ENCODE measurements at places on chromosomes 4 and X.

GRCh38 chr4:137601934-137602333 lies 69.6 kb upstream of the PCDH18 start:
- DNase-seq = no peak

DNA sequence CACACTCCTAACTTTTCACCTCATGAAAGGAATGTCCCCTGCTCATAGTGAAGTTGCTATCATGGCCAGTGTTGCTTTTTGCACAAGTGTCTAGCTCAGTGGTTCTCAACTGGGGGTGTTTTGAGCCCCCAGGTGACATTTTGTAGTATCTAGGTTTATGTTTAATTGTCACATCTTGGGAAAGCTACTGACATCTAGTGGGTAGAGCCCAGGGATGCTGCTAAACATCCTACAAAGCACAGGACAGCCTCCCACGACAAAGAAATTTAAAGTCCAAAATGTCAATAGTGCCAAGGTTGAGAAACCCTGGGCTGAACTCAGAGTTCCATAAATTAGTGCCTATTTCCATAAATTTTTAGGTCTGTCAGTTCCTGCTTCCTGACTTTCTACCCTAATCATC lies 70.7 kb upstream of the HCCS start:
- DNase-seq = no peak

DNA sequence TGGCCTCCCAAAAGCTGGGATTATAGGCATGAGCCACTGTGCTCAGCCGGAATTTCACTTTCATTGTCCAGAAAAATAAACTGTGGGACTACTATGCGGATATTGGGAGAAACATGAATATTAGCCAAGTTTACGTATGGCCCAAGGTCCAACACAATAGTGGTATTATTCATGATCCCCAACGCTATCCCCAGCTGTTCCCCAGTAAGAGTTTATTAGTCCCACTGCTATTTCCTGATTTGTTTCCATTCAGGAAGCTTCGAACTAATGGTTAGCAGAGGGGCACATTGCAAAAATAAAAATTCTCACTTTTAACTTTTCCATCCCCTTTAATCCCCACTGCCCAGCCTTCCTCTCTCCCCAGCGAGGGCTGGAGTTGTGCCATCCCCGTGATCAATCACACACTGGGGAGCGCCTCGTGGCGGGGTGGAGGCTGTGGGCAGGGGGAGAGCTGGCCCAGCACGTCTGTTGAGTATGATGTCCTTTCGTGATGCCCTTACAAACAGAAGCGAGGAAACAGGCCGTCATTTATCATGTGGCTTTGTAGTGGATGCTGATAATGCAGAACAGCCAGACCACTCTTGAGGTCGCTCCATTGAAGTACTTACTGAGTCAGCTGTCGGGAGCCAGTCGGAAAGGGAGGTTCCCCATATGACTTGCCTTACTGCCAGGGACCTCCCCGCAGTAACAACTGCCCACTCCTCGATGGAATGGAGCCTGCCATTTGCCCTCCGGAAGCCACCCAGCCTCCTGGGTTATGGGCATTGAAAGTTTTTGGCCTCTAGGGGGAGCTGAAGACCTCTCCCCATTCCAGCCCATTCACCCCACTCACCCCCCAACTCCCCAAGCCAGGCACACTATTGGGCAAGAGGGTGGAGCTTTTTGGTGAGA lies 117.0 kb downstream of the KDR start:
- no peak for DNase-seq

DNA sequence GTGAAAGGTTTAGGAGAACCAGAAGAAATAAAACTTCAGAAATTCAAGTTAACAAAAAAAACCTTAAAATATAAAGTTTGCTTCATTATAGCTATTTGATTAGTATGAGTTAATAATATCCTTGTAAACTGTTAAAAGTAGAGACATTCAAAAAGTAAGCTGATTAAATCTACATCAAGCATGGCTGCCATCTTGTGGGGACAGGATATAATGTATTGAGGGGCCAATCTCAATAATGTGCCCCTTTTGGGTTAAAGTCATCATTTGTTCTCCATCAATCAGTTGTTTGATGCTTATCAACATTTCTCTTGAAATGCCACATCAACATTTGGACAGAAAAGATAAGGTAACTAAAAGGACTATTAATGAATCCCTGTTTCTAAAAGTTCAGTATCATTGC lies 4.6 kb upstream of the GRID2 start:
- DNase-seq = no peak

DNA sequence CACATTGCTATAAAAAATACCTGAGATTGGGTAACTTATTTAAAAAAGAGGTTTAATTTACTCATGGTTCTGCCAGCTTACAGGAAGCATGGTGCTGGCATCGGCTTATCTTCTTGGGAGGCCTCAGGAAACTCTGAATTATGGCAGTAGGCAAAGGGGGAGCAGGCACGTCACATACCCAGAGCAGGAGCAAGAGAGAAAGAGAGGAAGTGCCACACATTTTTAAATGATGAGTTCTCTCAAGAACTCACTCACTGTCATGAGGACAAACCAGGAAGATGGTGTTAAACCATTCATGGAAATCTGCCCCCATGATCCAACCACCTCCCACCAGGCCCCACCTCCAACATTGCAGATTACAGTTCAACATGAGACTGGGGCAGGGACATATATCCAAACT lies 10.0 kb upstream of the AFF1 start:
- DNase-seq = no peak

DNA sequence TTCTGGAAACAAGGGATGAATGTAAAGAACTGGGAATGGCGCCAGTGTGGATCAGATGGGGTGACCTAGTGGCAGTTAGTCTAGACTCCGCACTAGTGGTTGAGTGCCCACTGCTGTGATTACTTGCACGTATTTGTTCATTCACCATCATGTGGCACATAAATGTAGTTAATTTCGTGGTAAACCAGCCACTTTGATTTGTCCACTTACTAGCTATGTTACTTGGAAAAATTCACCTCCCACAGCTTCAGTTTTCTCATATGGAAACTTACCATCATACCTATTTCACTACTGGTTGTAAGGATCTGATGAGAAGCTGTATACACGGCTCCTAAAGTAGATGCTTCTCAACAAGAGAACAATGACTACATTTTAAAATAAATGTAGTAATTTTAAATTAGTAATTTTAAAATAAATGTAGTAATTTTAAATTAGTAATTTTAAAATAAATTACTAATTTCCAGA lies 394 bp upstream of the DYNLT3 start:
- DNase-seq = no peak

- no peak for DNase-seq
Observed at GRCh38 chrX:1661048-1661921, 46.4 kb downstream of the ASMT start.

- DNase-seq = no peak
Observed at GRCh38 chrX:1444561-1445500, 7.9 kb downstream of the ASMTL start.
